NCI-H1417 treated with DMSO at 0.1 percent for 48 hours (cell line): ENCODE measurements at places on chromosomes 16 and 17.

DNA sequence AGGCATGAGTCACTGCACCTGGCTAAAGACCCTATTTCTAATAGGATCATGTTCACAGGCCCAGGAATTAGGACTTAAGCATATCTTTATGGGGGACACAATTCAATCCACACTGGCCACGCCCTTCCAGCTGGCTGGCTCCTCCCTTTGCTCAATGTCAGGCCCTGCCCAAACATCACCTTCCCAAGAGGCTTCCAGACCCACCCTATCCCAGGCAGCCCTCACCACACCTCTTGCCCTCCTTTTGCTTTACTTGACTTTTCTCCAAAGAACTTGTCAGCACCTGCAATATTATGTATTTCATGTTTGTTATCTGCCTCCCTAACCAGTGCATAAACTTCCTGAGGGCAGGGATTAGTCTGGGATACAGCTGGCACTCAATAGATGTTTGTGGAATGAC, 109.6 kb upstream of the CDH5 start:
- no peak for DNase-seq

GRCh38 chr17:27780092-27780827, 20.1 kb downstream of the NOS2 start:
- DNase-seq = no peak

DNA sequence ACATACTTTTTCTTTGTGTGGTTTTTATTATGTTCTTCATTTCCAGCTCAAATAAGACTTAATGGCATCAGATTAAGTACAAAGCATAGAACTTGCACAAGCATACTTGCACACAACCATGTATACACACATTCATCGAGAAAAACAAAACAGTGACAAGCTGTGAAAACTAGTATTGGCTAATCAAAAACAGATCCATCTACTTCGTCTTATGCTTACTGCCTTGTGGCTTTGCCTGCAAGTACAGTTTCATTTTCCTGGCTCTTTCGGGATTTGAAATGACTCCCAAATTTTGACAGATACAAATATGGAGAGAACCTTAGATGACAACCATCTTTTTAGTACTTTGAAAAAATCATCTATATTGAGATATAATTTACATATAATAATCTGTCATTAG, 338.3 kb downstream of the BCAS3 start:
- no peak for DNase-seq

DNA sequence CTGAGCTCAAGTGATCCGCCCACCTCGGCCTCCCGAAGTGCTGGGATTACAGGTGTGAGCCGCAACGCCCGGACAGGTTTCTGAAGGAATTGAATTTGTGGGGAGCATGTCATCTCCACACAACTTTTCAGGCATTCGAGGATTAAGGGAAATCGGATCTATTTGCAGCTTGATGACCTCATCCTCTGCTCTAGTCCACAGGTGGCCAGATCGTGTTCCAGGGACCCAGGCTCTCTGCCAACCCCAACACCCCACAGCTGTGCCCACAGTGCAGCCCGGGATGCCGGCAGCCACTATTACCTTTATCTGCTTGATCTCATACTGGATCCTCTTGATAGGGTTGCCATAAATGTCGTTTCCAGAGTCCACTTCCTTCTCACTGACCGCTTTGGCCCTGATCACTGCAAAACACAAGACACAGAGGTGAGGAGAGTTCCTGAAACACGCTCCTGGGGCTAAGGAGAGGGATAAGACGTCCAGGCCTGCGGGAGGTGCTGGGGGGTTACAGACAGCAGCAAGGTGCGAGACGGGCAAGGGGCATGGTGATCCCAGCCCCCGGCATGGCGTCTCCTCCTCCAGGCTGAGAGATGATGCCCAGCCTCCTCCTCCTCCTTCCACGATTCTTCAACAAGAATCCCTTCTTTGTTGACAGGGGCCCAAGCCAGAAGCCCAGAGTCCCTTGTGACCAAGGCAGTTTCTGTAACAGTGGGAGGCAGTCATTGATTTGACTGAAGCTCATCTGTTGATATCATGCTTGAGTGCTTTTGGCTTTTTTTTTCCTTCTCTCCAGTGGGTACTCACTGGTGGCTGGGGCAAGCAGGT, 29.3 kb downstream of the CEP295NL start:
- DNase-seq = no peak

DNA sequence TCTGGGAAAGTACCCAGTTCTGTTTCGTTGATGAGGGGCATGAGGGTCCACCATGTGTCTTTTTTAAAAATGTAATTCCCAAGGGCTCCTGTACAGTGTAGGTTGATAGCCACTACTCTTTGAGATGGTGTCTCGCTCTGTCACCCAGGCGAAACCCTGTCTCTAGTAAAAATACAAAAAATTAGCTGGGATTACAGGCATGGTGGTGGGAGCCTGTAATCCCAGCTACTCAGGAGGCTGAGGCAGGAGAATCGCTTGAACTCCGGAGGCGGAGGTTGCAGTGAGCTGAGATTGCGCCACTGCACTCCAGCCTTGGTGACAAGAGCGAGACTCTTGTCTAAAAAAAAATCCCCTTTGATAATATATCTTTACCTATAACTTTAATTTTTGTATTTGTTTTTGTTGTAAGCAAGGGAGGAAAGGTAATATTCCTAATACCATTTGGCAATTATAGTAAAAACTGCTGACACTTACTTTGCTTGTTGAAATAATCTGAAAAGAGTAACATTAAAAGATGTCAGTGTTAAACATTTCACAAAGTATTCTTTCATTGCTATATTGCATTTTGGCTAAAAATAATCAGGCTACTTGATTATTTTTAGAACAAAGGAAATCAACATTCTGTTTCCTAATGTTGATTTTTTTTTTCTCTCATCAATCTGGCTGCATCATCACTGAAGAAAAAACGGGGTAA, 11.8 kb downstream of the KPNA2 start:
- DNase-seq = no peak

DNA sequence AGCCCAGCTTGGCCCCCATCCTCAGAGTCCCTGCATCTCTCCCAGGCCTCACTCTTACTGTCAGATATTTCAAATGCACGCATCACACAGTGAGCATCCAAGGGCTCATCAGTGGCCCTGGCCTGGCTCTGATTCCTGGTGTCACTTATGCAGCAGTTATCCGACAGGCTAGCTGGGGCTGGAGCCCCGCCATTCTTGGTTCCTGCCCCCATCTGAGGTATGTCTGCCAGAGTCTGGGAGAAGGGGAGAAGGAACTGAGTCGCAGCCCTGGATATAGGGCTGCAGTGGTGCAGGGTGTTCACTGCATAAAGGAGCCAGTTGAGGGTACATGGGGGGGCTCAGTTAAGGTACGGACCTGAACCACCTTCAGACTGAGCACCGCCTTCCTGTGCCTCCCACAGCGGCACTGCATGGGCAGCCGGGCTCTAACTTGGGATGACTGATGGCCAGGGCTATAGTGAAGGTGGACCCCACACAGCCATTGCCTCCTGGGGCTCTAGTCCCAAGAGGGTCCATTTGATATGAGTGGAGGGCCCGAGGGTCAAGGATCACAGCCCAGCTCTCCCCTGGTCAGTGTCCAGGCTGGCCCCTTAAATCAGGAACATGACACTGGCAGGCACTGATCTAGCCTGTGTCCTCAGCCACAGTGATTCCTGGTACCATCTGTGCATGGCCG, 1.8 kb upstream of the RASD1 start:
- DNase-seq = no peak

DNA sequence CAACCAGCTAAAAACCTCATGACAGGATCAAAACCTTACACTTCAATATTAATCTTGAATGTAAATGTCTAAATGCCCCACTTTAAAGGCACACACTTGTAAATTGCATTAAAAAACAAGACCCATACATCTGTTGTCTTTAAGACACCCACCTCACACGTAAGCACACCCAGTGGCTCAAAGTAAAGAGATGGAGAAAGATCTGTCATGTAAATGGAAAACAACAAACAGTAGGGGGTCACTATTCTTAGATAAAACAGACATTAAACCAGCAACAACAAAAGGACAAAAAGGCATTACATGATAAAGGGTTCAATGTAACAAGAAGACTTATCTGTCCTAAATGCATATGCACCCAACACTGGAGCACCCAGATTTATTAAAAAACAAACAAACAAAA, 35.6 kb downstream of the SDR42E1 start:
- no peak for DNase-seq

GRCh38 chr16:68190736-68191510, 45.0 kb downstream of the ESRP2 start:
- DNase-seq = no peak

GRCh38 chr17:73695035-73695738, 50.9 kb upstream of the SDK2 start:
- no peak for DNase-seq

GRCh38 chr17:57577751-57578607, 167.1 kb downstream of the CCDC182 start:
- no peak for DNase-seq

- DNase-seq = no peak
Observed at GRCh38 chr16:10565167-10565566, 15.2 kb downstream of the EMP2 start.

DNA sequence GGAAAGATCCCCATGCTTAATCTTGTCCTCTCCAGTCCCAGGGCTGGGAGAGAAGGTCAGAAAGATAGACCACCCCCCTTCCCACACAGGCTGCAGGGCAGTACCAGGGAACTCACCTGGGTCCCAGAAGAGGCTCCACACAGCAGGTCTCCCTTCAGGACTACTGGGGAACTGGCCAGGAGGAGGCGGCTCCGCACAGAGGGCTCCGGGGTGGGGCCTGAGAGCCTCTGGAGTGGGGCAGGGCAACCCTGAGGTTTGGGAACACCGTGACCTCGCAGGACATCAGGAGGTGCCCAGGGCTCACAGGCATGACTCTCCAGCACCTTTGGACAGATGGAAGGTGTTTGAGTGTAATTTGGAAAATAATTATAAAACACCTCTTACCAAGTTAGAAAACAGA, 11.0 kb downstream of the ABCA3 start:
- no peak for DNase-seq

GRCh38 chr16:2498531-2499253, 15.1 kb upstream of the ATP6V0C start:
- DNase-seq = no peak

GRCh38 chr16:68915589-68915988, 72.3 kb downstream of the TANGO6 start:
- DNase-seq = no peak

- no peak for DNase-seq
Observed at GRCh38 chr16:83939266-83939855, 13.7 kb upstream of the OSGIN1 start.

- DNase-seq = no peak
Observed at GRCh38 chr16:55406651-55407050, 72.3 kb upstream of the MMP2 start.

DNA sequence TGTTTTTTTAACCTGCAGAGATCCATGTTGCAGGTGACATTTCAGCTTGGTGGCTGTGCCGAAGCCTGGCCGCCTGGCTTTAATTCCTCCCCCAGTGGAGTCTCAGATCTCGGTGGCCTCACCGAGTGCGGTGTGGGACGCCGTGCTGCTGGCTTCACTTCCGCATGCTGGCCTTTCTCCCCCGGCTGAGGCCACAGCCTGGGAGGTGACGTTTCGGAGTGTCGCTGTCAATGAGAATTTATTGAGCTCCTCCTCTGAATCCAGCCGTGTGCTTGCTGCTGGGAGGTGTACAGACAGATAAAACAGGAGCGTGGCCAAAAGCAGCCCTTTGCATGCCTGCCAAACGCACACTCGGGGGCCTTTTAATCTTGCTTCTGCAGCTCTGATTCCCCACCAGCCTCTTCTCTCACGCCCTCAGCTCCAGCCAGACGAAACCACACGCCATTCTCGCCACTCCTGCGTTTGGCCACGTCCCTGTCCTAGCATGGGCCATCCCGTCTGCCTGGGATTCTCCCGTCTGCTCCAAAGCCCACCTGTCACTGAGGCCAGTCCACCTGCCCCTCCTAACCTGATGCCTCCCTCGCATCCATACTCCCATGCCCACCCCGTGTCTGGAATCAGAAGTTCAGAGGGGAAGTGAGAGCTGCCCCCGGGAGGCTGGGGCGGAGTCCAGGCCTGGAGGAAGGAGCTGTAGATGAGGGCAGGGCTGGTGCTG, 3.6 kb downstream of the GSE1 start:
- DNase-seq = no peak

- DNase-seq = no peak
Observed at GRCh38 chr17:19747829-19748806, at the start of gene ALDH3A1. TSS of gene ALDH3A1 (minus strand) at chr17:19748298. CDS start at chr17:19745129, 3,169 bp downstream.

GRCh38 chr16:67466581-67466980, 14.4 kb downstream of the ATP6V0D1 start:
- DNase-seq = no peak

DNA sequence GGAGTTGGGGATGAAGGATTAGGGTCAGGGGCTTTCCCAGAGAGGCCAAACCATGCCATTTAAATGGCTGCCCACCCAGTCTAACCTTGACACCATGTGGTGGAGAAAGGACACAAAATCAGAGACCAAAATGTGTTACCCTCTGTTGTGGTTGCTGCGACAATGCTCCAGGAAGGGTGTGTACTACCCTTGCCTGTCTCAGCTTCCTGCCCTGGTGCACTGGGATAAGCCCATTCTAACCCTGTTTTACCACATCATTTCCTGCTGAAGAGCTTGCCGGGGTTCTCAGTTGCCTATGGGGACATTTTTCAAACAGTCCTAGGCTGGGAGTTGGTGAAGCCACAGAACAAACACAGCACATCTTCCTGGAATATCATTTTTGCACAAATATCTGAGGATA, 4.9 kb downstream of the OR4D1 start:
- DNase-seq = no peak

DNA sequence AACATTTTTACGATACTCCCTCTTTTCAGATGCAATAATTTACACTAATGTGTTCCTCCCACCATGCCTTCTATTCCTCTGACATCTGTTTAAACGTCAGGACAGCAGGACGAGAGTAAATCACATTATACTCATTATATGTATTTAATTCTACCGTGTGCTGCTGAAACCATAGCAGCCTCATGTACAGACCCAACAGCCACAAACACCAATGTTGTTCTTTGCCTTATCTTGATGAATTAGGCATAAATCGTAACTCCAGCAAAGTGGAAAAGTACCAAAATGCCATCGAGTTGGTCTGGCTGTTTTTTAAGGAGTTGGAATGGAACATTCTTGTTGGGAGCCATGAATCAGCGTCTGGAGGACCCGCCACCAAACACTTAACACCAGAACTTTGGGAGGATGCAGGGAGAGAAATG, 82.9 kb upstream of the FOXF1 start:
- no peak for DNase-seq

DNA sequence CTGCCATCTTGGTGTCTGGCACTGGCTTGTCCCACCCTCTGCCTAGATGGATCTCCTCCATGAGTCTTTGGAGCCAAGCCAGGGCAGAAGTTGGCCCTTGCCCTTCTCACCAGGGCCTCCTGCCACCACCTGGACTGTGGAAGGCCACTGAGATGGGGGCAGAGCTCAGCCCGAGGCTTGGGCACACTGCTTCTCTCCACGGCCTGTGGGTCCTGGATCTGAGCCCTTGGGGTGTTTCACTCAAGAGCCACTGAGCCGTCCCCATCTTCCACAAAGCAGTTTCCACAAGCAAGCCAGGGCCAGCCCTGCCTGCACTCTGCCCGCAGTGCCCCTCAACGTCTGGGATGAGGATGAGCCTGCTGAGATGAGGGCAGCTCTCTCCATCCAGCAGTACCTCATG, 16.7 kb upstream of the CD300A start:
- no peak for DNase-seq
